T-helper 17 cell (primary cell): ENCODE measurements at places on chromosomes 6 and 20.

DNA sequence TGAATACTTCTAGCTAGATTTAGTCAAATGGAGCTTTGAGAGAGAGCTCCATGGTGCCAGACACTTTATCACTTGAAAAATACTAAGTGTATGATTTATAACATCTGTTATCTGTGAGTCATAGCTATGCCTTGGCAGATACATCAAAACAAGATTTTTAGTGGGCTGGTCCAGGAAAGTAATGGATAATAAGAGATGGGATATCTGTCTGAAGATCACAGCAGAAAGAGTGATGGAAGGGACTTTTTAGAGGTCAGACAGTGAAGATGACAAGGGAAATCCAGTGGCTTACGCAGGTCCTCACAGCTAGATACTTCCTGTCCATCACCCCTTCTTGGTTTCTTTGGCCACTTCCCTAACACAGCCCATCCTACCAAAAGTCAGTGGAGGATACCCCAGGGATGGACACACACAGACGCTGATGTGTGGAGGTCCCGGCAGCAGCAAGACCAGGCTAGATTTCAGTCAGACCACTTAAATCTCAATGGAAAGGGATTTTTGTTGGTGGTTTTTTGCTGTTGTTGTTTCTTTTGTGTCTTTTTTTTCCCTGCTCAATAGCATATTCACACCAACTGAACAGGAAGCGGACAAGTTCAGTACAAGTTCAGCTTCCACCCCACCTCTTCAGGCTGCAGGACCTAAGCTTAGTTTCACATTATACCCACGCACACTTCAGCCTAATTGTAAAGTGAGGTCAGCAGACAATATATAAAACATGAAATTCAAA lies 209.3 kb downstream of the ALDH8A1 start:
- H3K4me3 ChIP-seq, result no peak overlapping the region
- H3K27me3 ChIP-seq, result peaks cover 52% of the 10 kb centered on the region
- no peak for DNase-seq
- H3K4me1 ChIP-seq, result peaks cover 3% of the 10 kb centered on the region

GRCh38 chr6:130557481-130558112 lies 191.8 kb downstream of the TMEM200A start:
- no peaks in the 10 kb centered on the region for H3K27me3 ChIP-seq
- no peak for DNase-seq
- no peak overlapping the region for H3K27ac ChIP-seq

- no peak for DNase-seq
- H3K36me3 ChIP-seq, result no peaks in the 10 kb centered on the region
- no peak overlapping the region for H3K4me3 ChIP-seq
- H3K4me1 ChIP-seq, result no peaks in the 10 kb centered on the region
These were observed 394.9 kb downstream of the MAFB start for GRCh38 chr20:40294175-40294574.

DNA sequence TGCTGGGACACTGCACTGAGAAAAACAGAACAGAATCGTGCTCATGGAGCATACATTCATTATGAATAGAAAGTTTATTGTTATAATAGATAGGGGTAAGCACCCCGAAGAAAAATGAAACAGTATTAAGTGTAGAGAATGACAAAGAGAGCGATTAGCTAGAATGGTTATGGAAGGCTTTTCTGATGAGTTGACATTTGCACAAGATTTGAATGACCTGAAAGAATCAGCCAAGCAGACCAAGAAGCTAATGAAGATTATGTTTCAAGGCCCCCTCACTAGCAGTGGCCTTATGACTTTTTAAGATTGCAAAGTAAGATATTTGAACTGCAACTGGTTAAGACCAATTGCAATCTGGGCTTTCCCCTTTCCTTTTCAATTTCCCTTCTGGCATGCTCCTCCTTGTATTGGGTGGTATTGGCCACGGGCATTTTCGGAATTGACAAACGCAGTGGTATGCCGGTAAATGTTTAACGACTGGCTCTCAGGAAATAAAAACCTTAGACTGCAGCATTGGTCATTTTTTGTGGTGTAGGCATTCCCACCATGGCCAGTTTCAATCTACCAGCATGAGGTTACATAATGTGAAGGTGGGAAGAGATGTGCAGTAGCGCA lies 120.0 kb upstream of the CITED2 start:
- no peak overlapping the region for H3K27ac ChIP-seq
- peaks cover 2% of the 10 kb centered on the region for H3K36me3 ChIP-seq
- H3K27me3 ChIP-seq, result no peaks in the 10 kb centered on the region
- peaks cover 8% of the 10 kb centered on the region for H3K4me1 ChIP-seq
- DNase-seq, result no peak

GRCh38 chr6:96934087-96934486 lies 9.6 kb downstream of the KLHL32 start:
- no peak overlapping the region for H3K27ac ChIP-seq
- H3K4me3 ChIP-seq, result no peak overlapping the region
- peaks cover 2% of the 10 kb centered on the region for H3K4me1 ChIP-seq

- no peak overlapping the region for H3K27ac ChIP-seq
- peaks cover 4% of the 10 kb centered on the region for H3K4me1 ChIP-seq
- H3K27me3 ChIP-seq, result no peaks in the 10 kb centered on the region
- H3K36me3 ChIP-seq, result peaks cover 2% of the 10 kb centered on the region
- no peak overlapping the region for H3K4me3 ChIP-seq
These were observed 97.0 kb upstream of the MAN1A1 start for GRCh38 chr6:119446609-119447008.

GRCh38 chr6:3849681-3850450 lies 693 bp downstream of the FAM50B start:
- DNase-seq, result no peak
- H3K4me3 ChIP-seq, result peak overlapping the region; percentile 76
- H3K36me3 ChIP-seq, result no peaks in the 10 kb centered on the region
- peaks cover 27% of the 10 kb centered on the region for H3K4me1 ChIP-seq

DNA sequence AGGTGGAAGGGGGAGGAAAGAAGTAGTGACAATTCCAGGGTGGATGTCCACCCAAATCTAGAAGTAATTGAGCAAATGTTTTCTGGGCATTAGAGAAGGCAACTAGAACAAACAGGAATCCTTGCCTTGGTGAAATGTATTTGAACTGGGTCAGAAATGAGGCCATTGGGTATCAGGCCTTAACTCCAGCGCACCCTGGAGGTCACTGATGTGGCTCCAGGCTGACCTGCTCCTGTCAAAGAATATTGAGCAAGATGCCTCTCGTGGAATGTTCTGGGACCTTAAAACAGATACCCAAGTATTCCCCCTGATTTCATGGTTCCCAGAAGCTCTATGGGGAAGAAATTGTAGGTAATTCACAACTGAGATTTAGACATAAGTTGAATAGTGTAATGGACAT lies 6.9 kb downstream of the HLA-DPB1 start:
- no peak for DNase-seq
- H3K4me3 ChIP-seq, result no peak overlapping the region
- no peak overlapping the region for H3K27ac ChIP-seq
